Cardiac septum (tissue), 1 donor: ENCODE measurements at places on chromosomes 5 and 9. TPM values are rescaled to one million over a fixed set of nuclear protein-coding genes. Genes with fewer than 3 reads are reported as not detected.

LRRC70 gene
- 2.2 TPM for total RNA-seq

DNA sequence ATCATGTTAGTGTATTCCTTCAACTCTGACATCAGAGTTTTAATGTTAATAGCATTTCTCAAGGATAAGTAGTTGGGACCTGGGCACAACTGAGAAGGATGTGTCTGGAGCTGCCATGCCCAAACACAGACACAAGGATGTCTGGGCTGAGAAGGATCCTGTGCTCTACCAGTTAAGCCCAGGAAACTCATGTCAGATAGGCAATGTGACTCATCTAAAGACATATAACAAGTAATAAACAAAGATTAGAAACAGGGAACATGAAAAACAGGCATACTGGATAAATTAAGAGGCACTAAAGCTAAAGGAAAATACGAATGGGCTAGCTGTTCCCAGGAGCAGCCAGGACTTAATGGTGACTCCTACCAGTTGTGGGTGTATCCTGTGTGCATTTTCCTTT is 9.1 kb upstream of the EGFLAM start:
- DNase-seq = no peak

GRCh38 chr5:74519161-74519571 is 121.4 kb downstream of the ENC1 start:
- no peak for DNase-seq

- peak; percentile 87 for DNase-seq
Measured at GRCh38 chr9:114898741-114899140, 31.6 kb downstream of the TNFSF8 start.

GRCh38 chr5:102961671-102962070 is 158.3 kb downstream of the GIN1 start:
- DNase-seq = no peak

HMCN2 gene
- total RNA-seq = 5.3 TPM

CCDC187 gene
- 0.03 TPM for total RNA-seq

MYOT gene
- 38.9 TPM for total RNA-seq

DNA sequence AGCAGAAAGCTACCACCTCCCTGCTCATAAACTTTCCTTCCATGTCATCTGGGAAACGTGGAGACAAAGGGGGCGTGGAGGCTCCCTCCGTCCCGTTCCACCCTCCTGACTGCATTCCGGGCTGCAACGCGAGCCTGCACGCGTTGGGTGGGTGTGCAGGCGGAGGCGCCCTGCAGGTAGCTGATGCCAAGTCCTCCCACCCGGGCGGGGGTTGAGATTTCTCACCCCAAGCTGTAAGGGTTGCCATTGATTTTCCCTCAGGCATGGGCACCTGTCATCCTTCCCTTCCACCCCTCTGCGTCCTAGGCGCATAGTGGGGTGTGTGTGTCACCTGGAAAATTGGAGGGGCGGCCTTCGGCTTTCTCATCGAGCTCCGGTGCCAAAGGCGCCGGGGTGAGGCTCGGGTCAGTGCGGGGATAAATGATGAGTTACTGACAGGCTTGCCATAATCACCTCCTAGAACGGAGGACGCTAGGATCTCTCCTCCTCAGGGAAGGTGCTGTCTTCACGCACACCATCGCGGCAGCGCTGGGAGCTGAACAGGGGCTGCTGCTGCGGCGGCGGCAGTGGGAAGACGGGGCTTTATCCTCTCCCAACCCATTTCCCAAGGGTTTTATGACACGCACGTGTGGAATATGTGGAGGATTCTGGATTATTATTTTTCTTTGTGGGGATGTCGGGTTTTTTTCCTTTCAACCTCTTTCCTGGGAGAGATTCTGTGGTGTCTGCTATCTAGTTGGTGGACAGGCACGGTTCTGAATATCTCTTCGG is 973 bp downstream of the PLPPR1 start:
- DNase-seq = no peak

N4BP3 gene
- 2.0 TPM for total RNA-seq

DNA sequence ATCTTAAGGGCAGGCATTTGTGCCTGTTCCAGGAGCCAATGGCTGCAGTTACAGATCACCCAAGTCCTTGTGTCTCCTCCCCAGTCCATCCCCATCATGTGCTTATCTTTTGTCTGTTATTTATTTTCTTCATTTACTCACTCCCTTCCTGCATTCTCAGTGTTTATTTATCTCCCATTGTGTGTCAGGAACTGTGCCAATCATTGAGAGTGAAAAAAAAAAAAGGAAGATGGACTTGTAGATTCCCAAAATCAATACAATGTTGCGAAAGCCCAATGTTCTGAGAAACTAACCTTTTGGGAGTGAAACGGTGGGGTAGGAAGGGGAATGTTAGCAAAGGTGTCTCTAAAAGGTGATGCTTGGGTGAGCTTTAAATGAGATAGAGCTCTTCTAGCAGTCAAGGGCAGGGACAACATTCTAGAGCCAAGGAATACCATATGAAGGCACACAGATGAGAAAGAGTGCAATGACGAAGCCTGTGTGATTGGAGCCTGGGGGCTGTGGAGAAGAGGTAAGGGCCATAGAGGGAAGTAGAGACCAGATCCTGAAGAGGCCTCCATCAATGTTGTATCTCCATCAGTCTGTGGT is 53.0 kb downstream of the CMYA5 start:
- no peak for DNase-seq

- DNase-seq = no peak
Measured at GRCh38 chr5:109939116-109939682, 249.5 kb downstream of the MAN2A1 start.

GPX3 gene
- total RNA-seq = 461 TPM

SPINK4 gene
- total RNA-seq = not detected

- DNase-seq = no peak
Measured at GRCh38 chr9:135471791-135472640, 7.6 kb upstream of the PPP1R26 start.

GRCh38 chr5:4862500-4862899 is 277.6 kb upstream of the ADAMTS16 start:
- DNase-seq = no peak

DNA sequence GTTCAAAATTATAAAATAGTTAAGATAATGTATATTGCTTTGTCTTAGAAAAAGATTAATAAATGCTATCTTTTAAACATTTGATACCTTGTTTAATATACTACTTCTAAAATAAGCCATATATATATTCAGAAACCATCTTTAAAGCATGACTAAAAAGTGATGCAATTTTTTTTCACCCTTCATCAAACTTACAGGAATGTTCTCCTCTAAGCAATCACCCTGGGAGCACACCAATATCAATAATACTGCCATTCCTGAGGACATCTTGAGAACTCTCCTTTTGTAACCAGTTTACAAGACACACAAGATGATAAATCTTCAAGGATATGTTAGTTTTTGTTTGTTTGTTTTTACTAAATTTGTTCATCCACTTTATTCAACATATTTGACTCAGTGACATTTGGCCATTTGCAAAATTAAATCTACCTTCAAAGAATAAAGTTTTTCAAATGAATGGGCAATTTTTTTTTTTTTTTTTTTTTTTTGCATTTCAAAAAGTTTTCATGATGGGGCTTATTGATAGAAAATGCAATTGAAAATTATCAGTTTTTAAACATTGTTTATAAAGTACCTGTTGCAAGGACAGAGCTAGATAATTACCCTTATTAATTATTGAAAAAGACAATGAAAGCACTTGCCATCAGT is 17.2 kb downstream of the FOXD1 start:
- no peak for DNase-seq

GRCh38 chr5:147617191-147617606 is 107.3 kb upstream of the DPYSL3 start:
- no peak for DNase-seq

DNA sequence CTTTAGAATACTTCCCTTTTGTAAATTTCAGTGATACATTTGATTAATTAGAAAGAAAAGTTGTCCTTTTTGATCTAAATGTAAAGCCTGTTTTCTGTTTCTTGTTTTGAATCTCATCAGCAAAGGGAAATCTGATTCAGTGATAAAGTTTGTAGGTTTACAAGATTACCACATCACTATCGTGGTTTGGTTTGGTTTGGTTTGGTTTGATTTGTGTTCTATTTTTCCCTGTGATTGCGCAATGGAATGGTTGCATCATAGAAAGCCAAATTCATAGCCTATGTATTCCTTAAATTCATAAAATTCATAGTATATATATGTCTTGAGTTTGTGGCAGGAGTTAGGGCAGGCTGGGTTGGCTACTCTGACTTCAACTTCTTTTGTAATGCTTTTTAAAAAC is 15.2 kb downstream of the SRFBP1 start:
- no peak for DNase-seq

GRCh38 chr5:98060148-98060547 is 713.3 kb upstream of the RGMB start:
- no peak for DNase-seq

- DNase-seq = no peak
Measured at GRCh38 chr9:108780942-108781734, 74.6 kb downstream of the ACTL7B start.

DNA sequence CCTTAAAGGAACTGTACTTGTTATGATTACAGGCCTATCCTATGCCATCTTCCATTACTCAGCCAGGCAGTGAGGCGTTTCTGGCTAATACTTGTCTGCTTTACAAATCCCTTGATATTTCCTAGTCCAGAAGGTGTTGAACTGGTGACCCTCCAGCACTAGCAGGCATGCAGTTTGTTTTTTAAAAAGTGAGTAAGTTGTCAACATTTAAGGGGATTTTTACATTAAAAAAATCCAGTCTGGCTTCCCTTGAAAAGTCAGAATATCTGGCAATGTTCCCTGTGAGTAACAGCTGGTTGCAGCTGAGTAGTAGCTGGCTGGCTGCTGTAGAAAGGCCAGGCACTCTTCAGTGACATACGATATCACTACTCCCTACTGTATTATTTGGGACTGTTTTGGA is 21.8 kb downstream of the GRIN3A start:
- DNase-seq = no peak

DNA sequence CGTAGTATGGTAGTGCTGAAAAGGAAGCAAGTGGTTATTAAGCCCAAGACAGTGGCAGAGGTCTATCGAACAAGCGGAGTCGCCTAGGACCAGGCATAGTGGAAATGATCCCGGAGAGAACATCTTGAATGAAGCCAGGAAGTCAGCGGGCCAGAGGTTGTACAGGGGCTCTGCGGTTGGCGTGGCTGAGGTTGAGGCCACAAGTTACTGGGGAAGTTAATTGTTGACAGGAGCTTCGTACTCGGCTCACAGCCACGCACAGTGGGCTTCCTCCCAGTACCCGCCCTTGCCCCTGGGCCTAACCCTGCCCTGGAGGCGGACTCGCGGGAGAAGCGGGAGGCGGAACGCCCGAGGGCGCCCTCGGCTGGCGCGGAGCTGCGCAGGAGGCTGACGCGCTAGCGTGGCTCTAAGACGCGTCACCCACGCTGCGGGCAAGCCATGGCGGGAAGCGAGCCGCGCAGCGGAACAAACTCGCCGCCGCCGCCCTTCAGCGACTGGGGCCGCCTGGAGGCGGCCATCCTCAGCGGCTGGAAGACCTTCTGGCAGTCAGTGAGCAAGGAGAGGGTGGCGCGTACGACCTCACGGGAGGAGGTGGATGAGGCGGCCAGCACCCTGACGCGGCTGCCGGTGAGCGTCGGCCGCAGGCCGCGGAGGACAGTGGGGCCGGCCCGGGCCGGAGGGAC is at the start of gene FBXO4:
FBXO4 (plus strand) TSS at position 410 of the 683 bp plus-strand sequence; CDS start at position 439, 29 bp downstream.
- DNase-seq = peak; percentile 95

DNA sequence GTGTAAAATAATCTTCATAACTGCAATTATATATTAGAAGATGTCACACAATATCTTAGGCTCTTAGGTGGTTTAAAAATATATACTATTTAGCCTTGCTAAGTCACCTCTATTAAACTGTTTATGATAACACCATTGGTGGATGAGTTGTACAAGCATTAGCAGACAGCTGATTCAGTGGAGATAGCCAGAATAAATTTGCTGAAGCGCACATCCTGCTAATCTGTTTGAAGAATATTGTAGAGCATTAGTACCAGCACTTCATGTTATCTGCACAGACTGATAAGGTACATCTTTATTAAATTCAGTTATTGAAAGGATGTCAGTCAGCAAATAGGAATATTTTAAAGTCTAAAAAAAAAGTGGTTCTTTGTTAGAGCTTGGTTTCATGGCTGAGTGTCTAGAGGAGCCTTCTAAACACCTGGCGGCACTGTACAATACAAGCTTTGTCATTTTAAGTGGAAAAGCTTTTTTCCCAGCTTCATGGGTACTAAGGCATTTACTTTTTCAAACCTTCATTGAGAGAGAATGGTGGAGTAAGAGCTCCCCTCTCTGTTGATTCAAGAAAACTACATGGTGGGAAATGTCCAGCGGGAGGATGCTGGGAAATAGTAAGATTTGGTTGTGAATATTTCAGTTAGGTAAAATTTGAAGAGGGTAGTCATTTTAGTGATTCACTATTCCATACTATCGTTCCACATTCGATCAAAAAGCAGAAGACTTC is 275.1 kb downstream of the SLF1 start:
- DNase-seq = no peak

DNA sequence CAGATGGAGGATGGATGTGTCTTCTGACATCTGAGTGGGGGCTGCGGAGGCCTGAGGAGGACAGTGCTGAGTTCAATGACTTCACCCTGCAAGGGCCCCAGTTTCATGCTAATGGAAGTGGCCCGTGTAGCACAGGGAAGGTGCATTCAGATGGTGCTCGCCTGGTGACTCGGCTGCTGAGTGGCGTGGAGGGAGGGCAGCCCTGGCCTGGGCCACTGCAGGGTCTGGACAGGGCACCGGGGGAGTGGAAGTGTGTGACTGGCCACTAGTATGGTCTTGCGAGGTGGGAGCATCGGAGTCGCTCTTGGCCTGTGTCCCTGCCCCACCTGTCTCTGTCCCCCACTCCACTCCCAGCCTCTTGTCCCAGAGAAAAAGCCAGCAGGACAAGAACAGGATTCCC is 1.7 kb upstream of the SLC9A3 start:
- DNase-seq = no peak

DNA sequence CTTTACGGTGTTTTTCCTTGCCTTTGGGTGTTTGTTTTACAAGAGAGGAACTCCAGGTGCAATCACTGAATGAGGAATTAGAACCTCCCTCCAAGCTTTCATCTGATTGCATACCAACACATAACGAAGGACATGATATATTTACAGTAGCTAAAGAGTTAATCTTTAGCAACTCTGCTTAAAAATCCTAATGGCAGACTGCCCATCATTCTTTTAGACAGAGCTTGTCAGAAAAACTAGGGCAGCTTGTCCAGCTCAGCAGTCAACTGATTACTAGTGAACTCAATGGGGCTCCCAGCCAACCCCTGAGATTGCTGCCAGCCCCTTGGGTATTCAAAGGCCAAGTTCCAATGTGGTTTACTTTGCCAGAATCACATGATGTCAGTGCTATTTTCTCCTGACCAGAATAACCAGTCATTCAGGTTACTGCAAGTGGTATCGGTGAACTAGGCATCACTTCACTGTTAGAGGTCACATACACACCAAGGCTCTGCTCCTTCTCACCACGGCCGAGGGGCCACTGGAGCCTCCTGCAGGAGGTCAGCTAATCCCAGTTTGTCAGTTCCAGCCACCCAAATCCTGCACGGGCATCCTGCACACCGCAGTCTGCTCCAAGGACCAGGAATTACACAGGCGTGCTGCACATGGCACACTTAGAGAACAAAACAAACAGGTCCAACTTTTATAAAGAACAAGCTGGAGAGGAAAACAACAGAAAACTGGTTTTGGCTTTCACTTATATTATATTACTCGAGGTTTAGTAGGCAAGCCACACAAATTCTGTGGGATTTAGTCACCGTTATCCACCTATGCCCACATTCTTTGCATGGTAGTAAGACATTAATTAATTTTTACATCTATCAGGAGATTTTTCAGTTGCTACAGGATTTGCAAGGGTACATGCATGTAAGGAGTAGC is 62.5 kb downstream of the NFIB start:
- DNase-seq = peak; percentile 85

RNF14 gene
- total RNA-seq = 104 TPM

GRCh38 chr9:95762322-95762721 is 113.2 kb upstream of the ERCC6L2 start:
- no peak for DNase-seq

- DNase-seq = no peak
Measured at GRCh38 chr9:96777426-96777864, 442 bp downstream of the ZNF510 start.
